Putamen (tissue), 1 donor: ENCODE measurements at places on chromosomes 1 and 21.
A peak's percentile ranks its signal among the peaks of the same experiment; 100 is the strongest.

- no peak for DNase-seq
Observed at GRCh38 chr1:10459184-10459583, 9.4 kb downstream of the CORT start.

- DNase-seq = no peak
Observed at GRCh38 chr1:209721323-209721722, 16.7 kb downstream of the HSD11B1 start.

GRCh38 chr1:69595486-69595885 is 27.8 kb downstream of the LRRC7 start:
- no peak for DNase-seq

- DNase-seq = no peak
Observed at GRCh38 chr1:236090741-236091147, 25.9 kb upstream of the NID1 start.

- peak; percentile 55 for DNase-seq
Observed at GRCh38 chr1:205667909-205668643, 12.2 kb downstream of the SLC45A3 start.

DNA sequence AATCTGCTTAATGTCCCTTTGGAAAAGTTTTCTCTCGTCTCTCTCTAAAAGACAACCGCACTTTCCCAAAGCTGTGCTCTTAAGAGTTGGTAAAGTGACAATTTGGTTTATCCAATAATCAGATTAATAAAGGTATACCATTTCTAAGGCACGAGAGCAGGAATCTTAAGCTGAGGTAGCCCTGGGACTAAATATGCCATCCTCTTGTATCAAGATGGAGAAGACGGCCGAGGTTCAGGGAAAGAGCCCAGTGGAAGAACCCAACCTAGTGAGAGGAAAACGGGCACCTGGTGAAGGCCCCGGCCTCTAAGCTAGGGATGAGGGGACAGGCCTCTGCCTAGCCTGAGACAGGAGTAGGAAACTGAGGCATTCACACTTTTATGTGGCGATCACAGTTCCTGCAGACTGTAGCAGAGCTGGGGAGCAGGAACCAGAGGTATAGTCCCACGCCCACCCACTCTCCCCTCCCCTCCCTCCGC is 334 bp upstream of the SARS1 start:
- DNase-seq = no peak

DNA sequence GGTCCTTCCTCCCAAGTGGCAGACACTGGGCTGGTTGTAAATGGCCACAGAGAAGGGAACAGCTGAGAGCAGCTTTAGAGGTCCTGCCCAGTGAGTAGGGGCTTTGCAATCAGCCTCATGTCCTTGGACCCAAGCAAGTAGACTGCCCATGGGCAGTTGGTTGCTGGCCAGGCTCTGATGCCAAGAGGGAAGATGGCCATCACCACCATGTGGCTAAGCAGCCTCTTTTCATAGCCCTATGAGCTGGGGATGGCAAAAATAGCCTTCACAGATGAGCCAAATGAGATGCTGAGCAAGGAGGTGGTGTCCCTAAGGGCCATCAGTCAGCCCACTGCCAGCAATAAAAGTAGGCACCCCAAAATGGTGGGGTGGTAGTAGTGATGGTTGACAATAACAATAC is 3.2 kb downstream of the DISP3 start:
- no peak for DNase-seq

GRCh38 chr1:65066766-65067490 is 81.1 kb upstream of the AK4 start:
- DNase-seq = peak; percentile 92

DNA sequence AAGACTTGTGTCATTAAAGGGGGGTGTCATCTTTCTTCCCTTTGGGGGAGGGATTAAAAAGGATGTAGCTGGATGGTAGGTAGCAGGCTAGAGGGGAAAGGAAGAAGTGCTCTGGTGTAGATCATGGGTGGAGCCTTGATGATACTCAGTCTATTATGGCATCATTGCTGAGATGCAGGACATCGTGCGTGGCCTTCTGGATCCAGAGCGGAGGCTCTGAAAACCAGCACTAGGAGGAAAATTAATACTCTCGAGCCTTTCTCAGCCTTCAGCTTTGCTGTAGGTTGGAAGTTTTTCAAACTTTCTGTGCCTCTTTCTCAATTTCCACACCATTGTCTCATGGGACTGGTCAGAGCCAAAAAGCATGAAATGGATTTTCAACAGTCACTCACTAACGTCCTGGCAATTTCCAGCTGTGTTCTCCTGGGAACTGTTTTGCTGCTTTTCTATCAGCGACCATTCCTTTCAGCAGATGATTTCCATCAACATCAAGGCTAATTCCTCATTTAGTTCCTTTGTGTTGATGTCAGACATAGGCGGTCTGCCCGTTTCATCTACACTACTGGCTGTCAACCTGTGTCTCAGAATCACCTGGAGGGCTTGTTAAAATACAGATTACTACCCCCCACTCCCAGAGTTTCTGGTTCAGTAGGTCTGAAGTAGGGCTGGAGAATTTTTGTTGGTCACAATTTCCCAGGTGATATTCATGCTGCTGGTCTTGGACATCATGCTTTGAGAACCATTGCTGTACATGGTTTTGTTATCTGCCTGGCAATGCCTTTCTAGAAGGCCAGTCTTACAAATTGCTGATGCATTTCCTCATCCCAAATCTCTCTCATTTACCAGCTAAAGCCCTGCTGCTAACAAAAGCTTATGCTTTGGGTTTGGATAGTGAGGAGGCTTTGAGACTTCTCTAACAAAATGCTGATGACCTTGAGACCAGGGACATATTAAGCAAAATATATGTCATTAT is 7.7 kb downstream of the CACNA1E start:
- DNase-seq = no peak

GRCh38 chr1:70627910-70628309 is 216.8 kb downstream of the CTH start:
- DNase-seq = no peak

DNA sequence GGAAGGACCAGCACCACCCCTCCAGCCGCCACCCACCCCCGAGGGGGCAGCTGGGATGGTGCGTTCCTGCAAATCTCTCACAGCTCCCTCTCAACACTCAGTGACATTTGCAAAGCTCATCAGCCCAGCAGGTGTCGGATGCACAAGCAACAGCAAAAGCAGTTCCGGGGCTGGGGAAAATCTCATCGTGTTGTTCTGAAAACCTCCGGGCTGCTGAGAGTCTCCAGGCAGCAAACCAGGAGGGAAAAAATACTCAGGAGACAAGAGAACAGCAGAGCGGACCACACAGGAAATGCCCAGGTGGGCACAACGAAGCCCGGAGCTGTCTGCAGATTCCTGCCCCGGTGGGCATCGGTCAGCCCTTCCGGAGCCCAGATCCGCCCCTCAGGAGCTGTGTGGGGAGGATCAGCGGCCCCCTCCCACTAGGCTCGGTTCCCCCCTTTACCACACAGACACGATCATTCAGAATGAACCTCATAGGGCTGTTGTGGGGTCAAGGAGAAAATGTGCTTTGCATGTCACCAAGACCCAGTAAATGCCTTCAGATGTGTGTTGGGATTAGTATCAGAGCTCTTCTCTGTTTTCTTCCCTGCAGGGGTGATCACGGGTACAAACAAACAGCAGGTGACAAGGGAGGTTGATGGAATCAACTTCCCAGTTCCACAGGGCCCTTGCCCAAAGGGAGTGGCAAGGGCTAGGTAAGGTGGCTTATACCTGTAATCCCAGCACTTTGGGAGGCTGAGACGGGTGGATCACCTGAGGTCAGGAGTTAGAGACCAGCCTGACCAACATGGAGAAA is 127.0 kb upstream of the TIAM1 start:
- DNase-seq = no peak
